ENCODE measurements at places on chromosomes 7 and 10. TPM values are rescaled to one million over a fixed set of nuclear protein-coding genes. Genes with fewer than 3 reads are reported as not detected.

LBX1 gene
- total RNA-seq: not detected

CNPY1 gene
- total RNA-seq: 0.31 TPM

- no peak overlapping the region for H3K27ac ChIP-seq
- DNase-seq: no peak
- H3K27me3 ChIP-seq: no peaks in the 10 kb centered on the region
- no peaks in the 10 kb centered on the region for H3K36me3 ChIP-seq
- no peak overlapping the region for H3K4me3 ChIP-seq
These were observed 299.7 kb upstream of the AKR1E2 start for GRCh38 chr10:4526311-4526731.

DNA sequence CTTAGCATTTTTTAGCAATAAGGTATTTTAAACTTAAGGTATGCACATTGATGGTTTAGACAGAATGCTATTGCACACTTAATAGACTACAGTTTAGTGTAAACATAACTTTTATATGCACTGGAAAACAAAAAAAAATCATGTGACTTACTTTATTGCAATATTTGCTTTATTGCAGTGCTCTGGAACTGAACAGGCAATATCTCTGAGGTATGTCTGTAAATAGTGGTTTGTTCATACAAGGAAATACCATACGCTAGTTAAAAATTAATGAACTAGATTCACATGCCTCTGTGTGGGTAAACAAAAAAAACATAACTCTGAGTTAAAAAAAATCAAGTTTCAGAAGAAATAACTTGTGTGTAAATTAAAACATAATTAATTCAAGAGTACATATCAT is 479.0 kb upstream of the MKI67 start:
- H3K27ac ChIP-seq: no peak overlapping the region
- H3K4me3 ChIP-seq: no peak overlapping the region
- H3K27me3 ChIP-seq: no peaks in the 10 kb centered on the region
- H3K36me3 ChIP-seq: no peaks in the 10 kb centered on the region
- no peaks in the 10 kb centered on the region for H3K4me1 ChIP-seq

DNA sequence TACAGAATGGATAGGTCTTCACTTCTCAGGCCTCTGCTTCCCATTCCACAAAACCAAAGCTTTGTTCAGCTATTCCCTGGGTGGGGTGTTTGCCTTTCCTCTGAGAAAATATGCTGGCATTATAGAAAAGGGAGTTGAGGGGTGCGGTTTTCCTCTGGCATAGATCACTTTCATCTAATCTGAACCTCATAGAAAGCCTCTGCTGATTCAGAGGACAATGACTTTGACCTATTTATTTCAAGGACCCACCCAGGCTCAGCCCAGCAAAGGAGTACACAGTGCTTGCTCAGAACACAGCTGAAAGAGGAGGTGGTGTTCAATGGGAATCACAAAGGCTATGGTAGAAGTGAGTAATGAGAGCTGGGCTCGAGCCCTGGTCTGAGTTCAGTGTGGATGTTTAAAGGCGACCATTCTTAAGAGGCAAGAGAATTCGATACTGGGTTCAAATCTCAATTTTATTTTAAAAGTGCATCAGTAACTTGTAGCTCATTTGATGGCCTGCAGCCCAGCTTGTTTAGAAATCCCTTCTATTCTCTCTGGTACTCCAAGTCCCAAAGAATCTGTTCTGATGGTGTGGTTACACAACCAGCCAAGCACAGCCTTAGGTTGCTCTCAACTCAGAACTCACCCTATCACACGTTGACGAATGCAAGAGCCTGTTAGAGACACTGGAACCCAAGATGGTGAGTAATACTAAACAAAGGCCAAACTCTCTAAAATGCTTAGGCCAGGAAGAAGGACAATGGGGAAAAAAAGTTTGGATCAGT is 1012.8 kb downstream of the LRMDA start:
- no peak overlapping the region for H3K4me3 ChIP-seq
- H3K36me3 ChIP-seq: no peaks in the 10 kb centered on the region
- no peaks in the 10 kb centered on the region for H3K27me3 ChIP-seq

GRCh38 chr10:71218651-71219050 is 6.3 kb downstream of the UNC5B start:
- H3K27ac ChIP-seq: no peak overlapping the region
- no peak for DNase-seq
- peaks cover 66% of the 10 kb centered on the region for H3K4me1 ChIP-seq
- peak overlapping the region; percentile 96 for H3K4me3 ChIP-seq

DNA sequence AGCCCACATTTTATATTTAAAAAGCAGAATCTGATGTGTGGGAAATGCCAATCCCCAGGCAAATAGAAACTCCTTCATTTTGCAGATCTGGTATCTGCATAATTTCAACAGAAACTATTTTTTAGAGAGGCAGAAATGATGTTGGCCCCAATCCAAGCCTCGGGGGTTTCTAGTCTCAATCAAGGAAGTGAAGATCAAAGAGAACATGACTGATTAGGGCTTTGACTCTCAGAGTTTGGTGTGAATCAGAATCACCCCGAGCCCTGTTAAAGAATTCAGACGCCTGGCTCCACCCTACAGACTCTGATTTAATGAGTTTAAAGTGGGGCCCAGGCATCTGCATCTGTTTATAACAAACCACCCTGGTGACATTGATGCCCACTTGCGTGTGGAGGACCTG is 36.7 kb upstream of the UBE2H start:
- H3K36me3 ChIP-seq: no peaks in the 10 kb centered on the region
- no peaks in the 10 kb centered on the region for H3K27me3 ChIP-seq
- no peak overlapping the region for H3K4me3 ChIP-seq
- H3K27ac ChIP-seq: no peak overlapping the region
- no peaks in the 10 kb centered on the region for H3K4me1 ChIP-seq

DNA sequence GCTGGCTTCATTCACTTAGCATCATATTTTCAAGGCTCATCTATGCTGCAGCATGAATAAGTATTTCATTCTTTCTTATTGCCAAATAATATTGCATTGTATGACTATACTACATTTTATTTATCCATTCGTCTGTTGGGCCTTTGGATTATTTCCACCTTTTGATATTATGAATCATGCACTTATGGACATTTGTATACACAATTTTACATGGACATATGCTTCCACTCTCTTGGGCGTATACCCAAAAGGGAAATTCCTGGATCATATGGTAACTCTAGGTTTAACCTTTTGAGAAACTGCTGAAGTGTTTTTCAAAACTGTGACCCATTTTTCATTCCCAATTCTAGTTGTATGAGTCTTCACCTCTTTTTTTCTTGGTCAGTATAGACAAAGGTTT is 80.3 kb upstream of the GNAI1 start:
- H3K4me3 ChIP-seq: no peak overlapping the region
- DNase-seq: no peak
- no peaks in the 10 kb centered on the region for H3K27me3 ChIP-seq
- H3K36me3 ChIP-seq: no peaks in the 10 kb centered on the region

DNA sequence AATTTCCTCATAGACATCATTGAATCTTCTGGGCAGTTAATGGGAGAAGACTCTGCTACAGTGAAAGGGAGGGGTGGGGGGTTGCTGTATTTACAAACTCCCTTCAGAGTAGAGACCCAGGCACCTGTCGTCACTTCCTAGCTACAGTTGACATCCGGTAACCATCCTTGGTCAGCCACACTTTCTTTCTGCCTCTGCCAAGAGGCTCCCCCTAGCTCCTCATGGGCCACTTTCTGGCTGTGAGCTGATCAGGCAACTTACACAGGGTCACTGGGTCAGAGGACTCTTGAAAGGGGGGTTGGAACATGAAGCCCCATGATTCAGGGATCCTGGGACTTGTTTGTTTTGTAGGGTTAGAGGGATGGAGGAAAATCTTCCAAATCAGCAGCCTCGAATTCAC is 1.2 kb downstream of the TECPR1 start:
- no peaks in the 10 kb centered on the region for H3K36me3 ChIP-seq
- H3K4me3 ChIP-seq: peak overlapping the region; percentile 95
- H3K27me3 ChIP-seq: no peaks in the 10 kb centered on the region
- peak overlapping the region; percentile 55 for H3K27ac ChIP-seq
- peaks cover 19% of the 10 kb centered on the region for H3K4me1 ChIP-seq
- peak; percentile 44 for DNase-seq

- H3K36me3 ChIP-seq: no peaks in the 10 kb centered on the region
- no peak for DNase-seq
- peaks cover 18% of the 10 kb centered on the region for H3K4me1 ChIP-seq
- no peak overlapping the region for H3K4me3 ChIP-seq
- no peaks in the 10 kb centered on the region for H3K27me3 ChIP-seq
These were observed 139.0 kb downstream of the FGFR2 start for GRCh38 chr10:121459279-121459621.
